Non-pigmented ciliary epithelial cell (primary cell): ENCODE measurements at places on chromosomes 3 and 15.

DNA sequence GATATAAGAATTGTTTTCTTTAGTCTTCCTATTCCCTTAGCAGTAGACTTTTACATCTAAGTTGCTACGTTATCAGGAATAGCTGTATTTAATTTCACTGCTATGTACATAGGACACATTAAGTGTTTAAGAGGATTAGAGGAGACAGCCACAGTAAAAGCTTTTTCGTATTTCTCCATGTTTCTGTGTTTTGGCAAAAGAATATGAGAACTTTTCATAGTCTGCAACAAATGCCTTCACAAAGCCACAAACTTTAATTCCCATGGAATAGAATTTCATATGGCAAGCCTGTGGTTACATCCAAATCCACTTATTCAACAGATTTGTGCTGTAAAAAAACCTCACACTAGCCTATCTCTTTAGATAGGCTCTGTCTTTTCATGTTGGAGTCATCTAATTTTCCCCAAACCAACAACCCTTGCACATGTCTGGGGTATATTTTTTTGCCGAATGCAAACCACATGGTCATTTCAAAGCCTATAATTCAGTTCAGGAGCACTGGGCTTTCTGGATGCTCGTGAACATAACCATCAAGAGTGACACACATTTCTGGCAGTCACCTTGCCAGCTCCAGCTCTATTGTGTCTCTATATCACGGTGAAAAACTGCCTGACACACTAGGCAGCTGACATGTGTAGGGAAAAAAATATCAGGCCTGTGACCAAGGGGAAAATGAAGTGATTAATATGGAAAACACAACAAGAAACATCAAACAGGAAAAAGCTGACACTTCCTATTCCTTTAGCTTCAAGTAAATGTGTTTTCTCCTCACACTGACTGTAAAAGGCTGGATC, 19.2 kb downstream of the PLD1 start:
- no peak for DNase-seq

DNA sequence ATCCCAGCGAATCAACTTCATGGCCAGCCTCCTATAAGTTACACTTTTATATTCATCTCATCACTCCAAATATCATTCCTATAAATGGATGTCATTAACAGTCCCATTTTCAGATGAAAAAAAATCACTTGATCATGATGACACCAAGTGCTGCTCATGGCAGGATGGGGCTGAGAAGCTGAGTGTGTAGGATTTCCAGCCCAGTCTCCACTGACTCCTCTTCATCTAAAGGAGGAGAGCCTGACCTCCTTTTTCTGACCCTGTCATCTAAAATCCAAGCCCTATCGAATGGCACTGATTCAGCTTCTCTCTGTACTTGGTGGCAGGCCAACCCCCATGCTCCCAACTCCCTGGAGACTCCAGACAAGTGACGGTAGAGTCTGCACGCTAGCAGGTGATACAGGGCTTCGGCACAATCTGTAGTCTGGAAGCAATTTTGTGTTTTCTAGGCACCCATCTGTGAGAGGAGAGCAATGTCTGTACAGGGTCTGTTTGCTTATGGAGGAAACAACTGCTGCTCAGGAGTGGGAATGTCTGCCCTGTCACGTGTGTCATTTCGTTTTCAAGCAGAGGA, 103.2 kb downstream of the EPHB1 start:
- no peak for DNase-seq

DNA sequence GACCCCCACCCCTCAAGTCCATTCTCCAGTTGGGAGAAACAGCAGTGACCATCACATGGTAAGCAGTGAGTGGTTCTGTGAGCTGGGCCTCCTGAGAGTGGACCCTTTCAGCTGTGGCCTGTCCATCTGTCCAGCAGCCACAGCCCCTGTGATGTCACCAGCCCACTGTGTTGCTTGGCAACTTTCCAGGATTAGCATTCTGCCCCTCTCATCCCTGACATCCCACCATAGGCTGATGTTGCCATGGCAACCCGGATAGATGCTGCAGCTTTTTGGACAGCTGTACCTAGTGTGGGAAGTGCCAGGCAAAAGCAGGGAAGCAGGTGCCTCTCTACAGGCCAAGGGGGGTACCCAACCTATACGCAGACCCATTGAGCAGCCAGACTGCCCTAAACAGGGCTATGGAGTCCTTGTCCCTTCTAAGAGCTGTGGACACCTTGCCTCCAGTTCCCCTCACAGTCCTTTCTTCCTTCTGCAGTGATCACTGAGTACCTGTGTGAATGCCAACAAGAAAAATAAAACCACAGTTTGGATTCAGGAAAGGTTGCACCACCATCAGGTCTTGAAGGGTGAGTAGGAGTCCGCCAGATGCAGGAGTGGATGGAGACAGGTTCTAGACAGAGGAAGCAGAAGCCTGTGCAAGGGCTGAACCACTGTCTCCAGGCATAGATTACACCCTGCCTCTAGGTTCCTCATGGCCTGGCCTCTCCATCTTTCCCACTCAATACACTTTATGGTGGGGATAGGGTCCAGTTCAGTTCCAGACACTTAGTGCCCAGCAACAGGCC, at the start of gene DNAH1:
Gene DNAH1 (plus strand): TSS at position 343 of the 788 bp plus-strand sequence. CDS start 6,124 bp downstream, outside the sequence.
- DNase-seq = no peak

GRCh38 chr15:42686281-42686680, 50.6 kb downstream of the CDAN1 start:
- no peak for DNase-seq
